Activated CD8-positive, alpha-beta memory T cell treated with anti-CD3 and anti-CD28 coated beads for 24 hours (primary cell): ENCODE measurements at places on chromosomes 3 and 15.

DNA sequence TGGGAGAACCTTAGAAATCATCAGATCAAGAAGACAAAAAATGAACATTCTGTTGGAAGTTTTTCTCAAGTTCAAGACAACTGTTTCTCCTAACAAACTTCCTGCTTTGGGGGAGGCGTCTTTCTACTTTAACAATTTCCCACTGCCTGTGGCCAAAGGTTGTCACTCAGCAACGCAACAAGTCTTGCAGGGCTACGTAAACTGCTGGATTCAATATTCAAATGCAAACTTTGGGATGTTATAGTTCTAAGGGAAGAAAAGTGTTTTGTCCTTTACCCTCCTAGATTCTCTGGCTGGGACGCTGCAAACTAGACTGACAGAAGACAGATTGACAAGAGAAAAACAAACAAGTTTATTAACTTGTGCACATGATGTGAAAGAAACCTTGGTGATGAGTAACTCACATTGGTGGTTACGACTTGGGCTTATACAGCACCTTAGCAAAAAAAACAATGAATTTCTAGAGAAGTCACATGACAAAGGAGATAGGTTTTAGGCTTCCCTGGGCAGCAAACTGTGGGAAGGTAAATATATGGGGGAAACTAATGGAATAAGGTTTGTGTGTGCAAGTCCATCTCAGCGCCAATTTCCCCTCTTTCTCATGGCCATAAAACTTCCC lies 34.0 kb upstream of the ARPIN start:
- no peak for DNase-seq

DNA sequence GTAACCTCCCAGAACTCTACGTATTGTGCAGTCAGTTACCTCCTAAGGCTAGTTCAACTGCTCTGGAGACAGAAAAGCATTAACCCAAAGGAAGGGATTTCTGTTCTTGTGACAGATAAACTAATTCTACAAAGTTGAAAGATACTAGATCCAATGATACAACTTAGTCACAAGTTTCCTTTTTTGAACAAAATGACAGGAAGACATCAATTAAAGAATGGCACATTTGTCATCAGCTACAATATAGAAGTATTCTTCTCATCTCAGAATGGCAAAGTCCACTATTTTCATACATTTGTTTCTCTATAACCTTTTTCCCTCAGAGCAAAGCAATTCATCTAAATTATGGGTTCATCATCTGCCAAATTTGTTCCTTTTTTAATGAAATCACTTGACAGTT lies 43.7 kb downstream of the ISL2 start:
- no peak for DNase-seq

GRCh38 chr3:149608987-149609386 lies 48.8 kb downstream of the WWTR1 start:
- DNase-seq = no peak

DNA sequence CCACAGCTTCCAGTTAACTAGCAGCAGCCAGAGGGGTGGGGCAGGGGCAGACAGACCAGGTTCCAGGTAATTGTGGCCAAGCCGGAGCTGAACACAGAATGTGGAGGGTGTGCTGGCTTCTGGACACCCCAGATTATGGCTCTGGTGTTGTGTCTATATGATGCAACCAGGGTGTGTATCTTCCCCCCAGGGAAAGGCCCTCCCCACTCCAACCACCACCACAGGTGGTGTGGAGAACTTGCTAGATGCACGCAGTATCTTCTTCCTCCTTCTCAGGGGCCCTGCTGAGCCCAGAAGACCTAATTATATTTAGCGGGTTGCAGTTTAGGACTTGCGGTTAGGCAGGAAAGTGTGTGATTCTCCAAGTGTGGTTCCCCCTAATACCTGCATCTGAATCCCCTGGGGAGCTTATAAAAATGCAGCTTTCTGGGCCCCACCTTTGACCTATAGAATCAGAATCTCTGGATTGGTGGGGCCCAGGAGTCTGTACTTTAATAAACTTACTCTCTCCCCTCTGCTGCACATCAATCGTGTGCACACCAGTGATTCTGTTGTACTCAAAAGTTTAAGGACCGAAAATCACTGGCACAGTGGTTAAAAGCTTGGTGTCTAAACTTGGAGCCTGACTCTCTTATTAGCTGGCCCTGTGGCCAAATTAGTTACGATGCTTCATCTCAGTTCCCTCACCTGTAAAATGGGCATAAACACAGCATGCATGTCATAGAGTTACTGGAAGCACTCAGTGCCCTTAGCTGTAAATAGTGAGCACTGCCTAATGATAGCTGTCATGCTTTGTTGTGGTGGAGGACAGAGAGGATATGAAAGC lies 379.1 kb upstream of the PROK2 start:
- no peak for DNase-seq

- no peak for DNase-seq
These were observed 172.9 kb upstream of the SLC2A2 start for GRCh38 chr3:171199473-171199829.
